ENCODE measurements at places on chromosomes 16 and 17.

DNA sequence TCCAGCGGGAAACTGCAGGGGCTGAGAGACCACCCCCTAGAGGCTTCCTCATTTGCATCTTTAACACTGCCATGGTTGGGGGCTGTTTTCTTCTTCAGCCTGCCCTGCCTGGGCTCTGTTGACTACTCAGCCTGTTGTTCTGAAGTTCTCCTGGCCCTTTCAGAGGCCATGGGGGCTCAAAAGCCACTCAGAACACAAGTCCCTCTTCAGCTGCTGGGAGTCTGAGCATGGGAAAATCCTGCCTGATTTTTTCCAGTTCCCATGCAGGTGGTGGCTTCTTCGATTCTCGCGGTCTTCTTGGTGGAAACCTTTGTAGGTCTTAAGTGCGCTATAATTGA lies 36.3 kb downstream of the PLCG2 start:
- DNase-seq = no peak

DNA sequence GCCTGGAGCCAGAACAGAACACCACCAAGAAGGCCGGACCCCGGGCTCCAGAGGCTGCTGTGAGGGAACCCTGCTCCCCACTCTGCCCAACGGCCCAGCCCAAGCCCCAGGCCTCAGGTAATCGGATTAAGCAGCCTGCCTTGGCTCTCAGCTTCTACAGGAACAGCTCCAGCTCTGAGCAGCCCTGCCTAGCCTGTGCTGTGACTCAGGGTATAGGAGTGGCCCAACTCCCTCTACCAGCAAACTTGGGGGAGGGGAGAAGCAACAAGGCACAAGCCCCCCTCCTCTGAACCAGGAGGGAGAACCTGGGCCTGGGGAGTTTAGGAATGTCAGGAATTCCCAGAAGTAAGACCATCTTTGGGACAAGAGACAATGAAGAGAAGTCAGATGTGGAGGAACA lies 849 bp upstream of the SOX15 start:
- DNase-seq = peak; percentile 60

GRCh38 chr16:75306099-75306762 lies 54.8 kb upstream of the BCAR1 start:
- DNase-seq = peak; percentile 47

GRCh38 chr17:44049294-44050060 lies 17.0 kb downstream of the LSM12 start:
- DNase-seq = no peak

GRCh38 chr16:63806794-63807506 lies 1314.9 kb downstream of the CDH11 start:
- no peak for DNase-seq

- DNase-seq = peak; percentile 73
Observed at GRCh38 chr16:8950580-8951077, 13.1 kb downstream of the USP7 start.

GRCh38 chr16:12231666-12232065 lies 255.1 kb downstream of the SNX29 start:
- peak; percentile 83 for DNase-seq

DNA sequence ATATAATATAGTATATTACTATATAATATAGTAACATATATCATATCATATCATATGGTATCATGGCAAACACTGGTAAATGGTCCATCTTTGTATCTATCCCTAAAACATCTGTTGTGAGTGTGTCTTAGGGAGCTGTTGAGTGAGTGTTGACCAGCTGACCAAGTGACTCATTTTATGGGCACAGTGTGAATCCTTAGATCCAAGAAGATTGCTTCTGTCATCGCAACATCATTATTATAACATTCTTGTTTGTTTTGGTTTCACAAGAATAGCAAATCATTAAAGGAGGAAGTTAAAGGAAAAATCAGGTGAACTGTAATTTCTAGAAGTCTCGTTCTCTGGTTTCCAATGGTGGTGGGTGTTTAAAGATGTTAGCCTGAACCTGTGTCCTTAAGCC lies 11.7 kb upstream of the MAF start:
- peak; percentile 42 for DNase-seq

DNA sequence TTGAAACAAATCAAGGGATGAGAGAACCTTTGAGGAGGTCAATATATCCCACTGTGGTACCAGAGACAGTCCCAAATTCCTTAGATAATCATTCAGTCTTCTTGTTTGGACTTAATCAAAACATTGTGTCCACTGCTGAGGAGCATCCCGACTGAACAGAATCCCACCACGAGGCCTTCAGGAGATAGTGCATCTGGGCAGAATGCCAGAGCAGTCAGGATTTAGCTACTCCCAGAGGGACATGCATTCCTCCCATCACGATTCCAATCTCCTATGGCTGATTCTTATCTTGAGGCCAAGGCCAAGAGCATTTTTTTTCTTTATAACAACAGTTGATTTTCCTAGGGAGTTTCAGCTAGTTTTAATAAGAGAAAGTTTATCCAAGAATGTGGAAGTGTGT lies 87.4 kb upstream of the COX10 start:
- DNase-seq = no peak

- no peak for DNase-seq
Observed at GRCh38 chr17:15269780-15270089, 4.6 kb upstream of the PMP22 start.

DNA sequence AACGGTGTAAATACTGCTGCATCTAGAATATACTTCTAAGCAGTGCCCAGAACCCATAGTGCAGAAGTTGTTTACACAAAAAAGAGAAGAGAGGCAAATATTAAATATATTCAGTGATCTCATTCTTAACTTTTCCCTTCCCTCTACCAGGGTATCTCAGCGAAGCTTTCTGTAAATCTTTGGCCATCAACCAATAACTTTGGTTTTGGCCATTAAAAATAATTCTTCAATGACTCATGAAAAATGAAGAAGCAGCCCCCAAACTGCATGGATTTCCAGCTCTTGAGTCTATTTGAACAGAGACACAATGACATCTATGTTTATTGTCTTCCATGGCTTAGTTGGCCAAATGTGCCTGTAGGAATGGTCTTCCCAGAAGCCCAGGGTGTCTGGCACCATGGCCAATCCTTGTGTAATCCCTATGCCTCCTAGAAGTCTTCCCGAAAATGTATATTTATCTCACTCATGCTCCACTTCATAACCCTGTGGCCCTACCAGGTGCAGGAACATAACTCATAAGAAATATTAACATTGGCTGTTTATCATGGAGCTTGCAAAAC lies 646.6 kb downstream of the TOX3 start:
- no peak for DNase-seq

DNA sequence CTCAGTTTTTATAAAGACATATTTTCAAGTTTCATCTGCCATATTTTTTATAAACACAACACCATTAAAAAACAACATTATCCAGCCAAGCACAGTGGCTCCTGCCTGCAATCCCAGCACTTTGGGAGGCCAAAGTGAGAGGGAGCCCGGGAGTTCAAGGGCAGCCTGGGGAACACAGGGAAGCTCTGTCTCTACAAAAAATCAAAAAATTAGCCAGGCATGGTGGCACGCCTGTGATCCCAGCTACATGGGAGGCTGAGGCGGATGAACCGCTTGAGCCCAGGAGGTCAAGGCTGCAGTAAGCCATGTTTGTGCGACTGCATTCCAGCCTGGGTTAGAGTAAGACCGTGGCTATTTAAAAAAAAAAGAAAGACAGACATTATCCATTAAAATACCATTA lies 17.2 kb upstream of the NTAN1 start:
- no peak for DNase-seq

- DNase-seq = no peak
Observed at GRCh38 chr16:65608455-65608854, 486.6 kb upstream of the CDH11 start.

GRCh38 chr17:57603978-57604377 lies 141.1 kb downstream of the CCDC182 start:
- DNase-seq = no peak

DNA sequence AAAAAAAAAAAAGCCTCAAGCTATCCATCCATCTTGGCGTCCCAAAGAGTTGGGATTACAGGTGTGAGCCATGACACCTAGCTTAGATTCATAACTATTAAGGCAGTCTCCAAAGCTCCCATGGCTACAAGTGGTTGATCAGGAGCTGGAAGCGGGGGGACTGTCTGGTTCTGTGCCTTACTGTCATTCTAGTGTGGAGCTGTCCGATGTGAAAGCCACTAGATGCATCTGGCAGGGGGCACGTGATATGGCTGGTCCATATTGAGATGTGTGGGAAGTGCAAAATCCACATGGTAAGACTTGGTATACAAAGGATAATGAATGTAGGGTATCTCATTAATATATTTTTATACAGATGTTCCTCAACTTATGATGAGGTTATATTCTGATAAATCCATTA lies 38.7 kb downstream of the KPNA2 start:
- no peak for DNase-seq

GRCh38 chr17:69339937-69340336 lies 13.0 kb upstream of the ABCA5 start:
- no peak for DNase-seq

DNA sequence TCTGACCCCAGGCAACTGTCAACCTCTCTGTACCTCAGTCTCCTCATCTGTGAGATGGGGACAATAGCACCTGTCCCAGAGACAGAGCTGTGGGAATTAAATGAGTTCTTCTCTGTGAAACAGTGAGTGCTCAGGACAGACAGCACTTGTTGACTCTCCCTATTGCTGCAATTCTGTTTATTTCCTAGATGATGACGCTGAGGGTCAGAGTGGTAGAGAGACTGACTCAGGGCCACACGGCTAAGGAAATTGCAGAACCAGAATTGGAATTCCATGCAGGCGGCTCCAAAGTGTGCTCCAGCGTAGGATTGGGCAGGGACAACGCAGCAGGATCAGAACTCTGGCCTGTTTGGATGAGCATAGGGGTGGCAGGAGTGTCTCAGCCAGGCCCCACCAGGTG lies 302.2 kb downstream of the C16orf95 start:
- no peak for DNase-seq

DNA sequence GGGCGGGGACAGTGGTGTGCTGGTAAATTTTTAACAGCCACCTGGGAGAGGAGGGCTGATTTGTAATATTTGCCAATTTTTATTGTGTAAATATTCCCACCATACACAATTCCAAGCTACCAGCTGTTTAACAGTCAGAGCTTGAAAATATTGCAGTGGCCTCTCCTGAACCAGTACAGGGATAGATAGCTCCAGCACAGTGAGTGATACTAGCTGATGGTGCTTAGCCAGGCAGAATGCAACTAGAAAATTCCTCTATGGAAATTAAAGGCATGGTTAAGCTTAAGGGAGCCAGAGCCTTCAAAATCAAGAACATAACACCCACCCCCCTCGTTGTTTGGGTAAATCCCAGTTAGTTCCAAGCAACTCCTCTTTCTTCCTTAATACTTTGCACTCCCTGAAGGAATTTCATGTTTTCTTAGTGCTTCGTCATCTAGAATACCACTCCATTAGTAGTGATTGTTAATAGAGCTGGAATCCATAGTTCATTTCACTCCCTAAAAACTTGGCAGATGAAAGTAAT lies 96.6 kb downstream of the CYB561 start:
- peak; percentile 85 for DNase-seq

DNA sequence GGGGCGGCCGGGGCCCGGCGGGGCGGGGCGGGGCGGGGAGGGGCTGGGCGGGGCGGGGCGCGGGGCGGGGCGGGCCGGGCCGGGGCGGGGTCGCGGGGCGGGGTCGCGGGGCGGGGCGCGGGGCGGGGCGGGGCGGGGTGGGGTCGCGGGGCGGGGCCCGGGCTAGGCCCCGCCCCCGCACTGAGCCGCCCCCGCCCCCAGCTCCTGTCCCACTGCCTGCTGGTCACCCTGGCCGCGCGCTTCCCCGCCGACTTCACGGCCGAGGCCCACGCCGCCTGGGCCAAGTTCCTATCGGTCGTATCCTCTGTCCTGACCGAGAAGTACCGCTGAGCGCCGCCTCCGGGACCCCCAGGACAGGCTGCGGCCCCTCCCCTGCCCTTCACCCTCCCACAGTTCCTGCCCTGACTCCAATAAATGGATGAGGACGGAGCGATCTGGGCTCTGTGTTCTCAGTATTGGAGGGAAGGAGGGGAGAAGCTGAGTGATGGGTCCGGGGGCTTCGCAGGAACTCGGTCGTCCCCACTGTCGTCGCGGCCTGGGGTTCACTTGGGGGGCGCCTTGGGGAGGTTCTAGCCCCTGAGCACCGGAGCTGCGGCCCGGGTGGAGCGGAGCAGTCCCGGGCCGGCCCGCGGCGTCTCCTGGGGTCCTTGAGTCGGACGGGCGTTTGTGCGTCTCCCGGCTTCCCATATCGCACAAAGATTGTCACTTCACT lies 795 bp upstream of the HBM start:
- DNase-seq = no peak

DNA sequence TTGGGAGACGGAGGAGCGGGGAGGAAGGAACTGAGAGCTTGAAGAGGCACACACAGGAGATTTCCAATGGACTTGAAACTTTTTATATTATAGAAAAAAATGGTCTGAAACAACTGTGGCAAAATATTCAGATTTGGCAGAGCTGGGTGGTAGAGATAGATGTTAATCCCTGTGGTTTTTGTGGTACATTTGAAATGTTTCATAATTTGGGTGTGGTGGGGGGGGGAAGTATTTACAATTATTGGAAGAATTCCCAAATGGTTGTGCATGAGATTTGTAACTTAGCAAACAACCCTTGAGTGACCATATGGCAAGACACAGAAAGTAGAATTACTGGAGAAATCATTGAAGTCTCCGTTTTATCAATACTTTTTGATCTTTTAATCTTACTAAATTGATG lies 588.8 kb upstream of the PSMD7 start:
- DNase-seq = no peak

GRCh38 chr16:83851473-83851872 lies 43.7 kb downstream of the HSBP1 start:
- DNase-seq = no peak

- DNase-seq = peak; percentile 19
Observed at GRCh38 chr16:66366433-66367299, at the start of gene CDH5. TSS of gene CDH5 (plus strand) at chr16:66366691. CDS start at chr16:66379338, 12,647 bp downstream.

DNA sequence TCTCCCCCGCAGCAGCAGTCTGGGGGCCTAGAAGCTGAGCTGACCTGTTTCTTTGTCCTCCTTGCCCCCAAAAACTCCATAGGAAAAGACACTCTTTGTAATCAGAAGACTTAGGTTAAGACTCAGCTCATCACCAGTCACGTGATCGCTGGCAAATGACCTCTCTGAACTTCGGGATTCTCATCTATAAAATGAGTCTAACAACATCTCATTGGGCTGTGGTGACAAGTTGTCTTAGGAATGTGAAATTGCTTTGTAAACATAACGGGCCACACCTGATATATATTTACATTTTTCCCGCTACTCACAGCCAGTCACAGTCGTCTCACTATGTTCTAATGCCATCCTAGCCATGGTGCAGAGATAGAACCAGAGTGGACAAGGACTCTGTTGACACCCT lies 86.0 kb upstream of the LHX1 start:
- peak; percentile 12 for DNase-seq

DNA sequence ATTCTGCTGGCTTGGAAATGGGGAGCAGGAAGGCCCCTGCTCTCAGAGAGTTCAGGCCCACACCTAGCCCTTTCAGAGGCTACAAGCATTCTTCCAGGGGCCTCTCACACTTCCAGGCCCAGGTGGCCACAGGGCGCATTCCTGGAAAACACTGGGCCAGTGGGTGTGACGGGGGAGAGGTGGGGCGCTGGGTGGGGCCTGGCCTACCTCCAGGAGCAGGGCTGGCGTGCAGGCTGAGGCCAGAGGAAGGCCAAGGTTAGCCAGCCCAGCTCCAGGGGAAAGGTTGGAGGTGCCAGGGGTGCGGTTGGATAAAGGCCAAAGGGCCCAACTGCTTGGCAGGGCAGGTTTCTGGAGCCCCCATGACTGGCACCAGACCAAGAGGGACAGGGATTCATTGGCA lies 198.2 kb downstream of the MAF start:
- no peak for DNase-seq

Data from astrocyte (in vitro differentiated cells and primary cell).